ENCODE measurements at places on chromosomes 11 and 22. TPM values are rescaled to one million over a fixed set of nuclear protein-coding genes. Genes with fewer than 3 reads are reported as not detected.
A peak's percentile ranks its signal among the peaks of the same experiment; 100 is the strongest.

Gene KCNJ1
- 0.50 TPM for polyA plus RNA-seq

Gene SLC16A8
- 7.9 TPM for polyA plus RNA-seq

GRCh38 chr11:72188267-72188666 is 3.7 kb upstream of the FOLR1 start:
- H3K27me3 ChIP-seq = no peaks in the 10 kb centered on the region
- H3K27ac ChIP-seq = no peak overlapping the region
- no peaks in the 10 kb centered on the region for H3K36me3 ChIP-seq
- no peak overlapping the region for H3K4me3 ChIP-seq
- DNase-seq = no peak

Gene CCDC83
- not detected for polyA plus RNA-seq

- no peaks in the 10 kb centered on the region for H3K27me3 ChIP-seq
- DNase-seq = no peak
- no peaks in the 10 kb centered on the region for H3K36me3 ChIP-seq
- peaks cover 7% of the 10 kb centered on the region for H3K4me1 ChIP-seq
- H3K4me3 ChIP-seq = no peak overlapping the region
- H3K27ac ChIP-seq = no peak overlapping the region
Measured at GRCh38 chr22:43393132-43393843, 18.5 kb upstream of the MPPED1 start.

GRCh38 chr11:3859373-3859881 is 4.0 kb downstream of the STIM1 start:
- no peak overlapping the region for H3K4me3 ChIP-seq
- peaks cover 25% of the 10 kb centered on the region for H3K4me1 ChIP-seq
- no peaks in the 10 kb centered on the region for H3K27me3 ChIP-seq
- no peak for DNase-seq

Gene DKK3
- 450 TPM for polyA plus RNA-seq

Gene HBG2
- polyA plus RNA-seq = 2,582 TPM

DNA sequence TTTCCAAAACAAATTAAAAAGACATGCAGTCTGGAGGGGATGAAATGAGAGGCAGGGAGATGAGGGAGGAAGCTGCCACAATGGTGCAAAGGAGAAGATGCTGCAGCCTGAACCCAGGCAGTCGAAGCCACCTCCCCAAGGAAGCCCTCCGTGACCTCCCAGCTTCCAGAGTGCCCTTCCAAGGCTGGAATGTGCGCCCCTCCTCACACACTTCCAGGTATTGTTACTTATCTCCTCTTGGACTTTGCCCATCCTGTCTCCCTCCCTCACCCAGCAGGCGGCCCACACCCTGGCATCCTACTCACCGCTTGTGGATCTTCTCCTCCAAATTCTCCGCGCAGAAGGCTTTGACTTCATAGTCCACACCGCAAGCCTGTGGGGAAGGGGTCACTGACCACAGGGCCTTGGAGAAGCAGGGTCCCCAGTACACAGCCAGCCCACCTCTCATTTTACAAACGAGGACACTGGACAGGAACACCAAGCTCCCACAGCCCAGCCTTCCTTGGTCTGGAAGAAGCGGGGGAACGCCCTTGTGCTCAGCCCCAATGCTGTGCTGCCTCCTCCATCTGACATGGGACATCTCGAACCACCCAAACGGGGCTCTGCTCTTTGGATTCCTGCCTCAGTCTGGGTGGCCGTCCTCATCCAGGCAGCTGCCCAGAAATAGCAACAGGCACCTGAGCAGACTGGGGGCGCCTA is 40.3 kb downstream of the TPBGL start:
- H3K4me1 ChIP-seq = peaks cover 9% of the 10 kb centered on the region
- no peak overlapping the region for H3K4me3 ChIP-seq
- no peaks in the 10 kb centered on the region for H3K27me3 ChIP-seq
- H3K36me3 ChIP-seq = peaks cover 54% of the 10 kb centered on the region

GRCh38 chr11:66015454-66015881 is 3.7 kb downstream of the CST6 start:
- H3K27me3 ChIP-seq = peaks cover 28% of the 10 kb centered on the region
- H3K27ac ChIP-seq = no peak overlapping the region
- H3K4me1 ChIP-seq = no peaks in the 10 kb centered on the region

DNA sequence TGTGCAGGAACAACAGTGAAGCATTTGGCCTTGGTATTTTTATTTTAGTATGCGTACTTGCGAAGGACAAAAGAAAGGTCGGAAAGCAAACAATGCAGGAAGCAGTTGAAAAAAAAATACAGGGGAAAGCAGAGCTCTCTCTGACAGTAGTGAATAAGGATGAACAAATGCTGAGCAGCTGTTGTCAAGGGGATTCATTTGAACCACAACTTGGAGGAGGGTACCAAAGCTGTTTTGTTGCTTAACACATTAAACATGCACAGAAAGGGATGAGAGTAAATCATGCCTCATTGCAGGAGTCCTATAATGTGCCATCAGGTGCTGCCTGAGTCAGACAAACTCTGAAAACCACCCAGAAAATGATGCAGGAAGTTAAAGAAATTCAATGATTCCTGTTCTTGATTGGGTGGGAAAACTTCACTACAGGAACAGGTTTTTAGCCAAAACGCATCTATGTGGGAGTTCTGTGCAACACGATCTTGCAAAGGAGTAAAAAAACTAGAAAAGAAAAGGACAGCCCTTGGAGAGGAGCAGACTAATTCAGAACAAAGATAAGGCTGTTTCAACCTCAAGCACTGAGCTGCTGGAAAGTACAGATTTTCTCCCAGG is 2113.5 kb downstream of the LRRC4C start:
- no peak overlapping the region for H3K4me3 ChIP-seq
- no peak overlapping the region for H3K27ac ChIP-seq
- no peaks in the 10 kb centered on the region for H3K27me3 ChIP-seq
- H3K36me3 ChIP-seq = no peaks in the 10 kb centered on the region
- DNase-seq = peak; percentile 42

DNA sequence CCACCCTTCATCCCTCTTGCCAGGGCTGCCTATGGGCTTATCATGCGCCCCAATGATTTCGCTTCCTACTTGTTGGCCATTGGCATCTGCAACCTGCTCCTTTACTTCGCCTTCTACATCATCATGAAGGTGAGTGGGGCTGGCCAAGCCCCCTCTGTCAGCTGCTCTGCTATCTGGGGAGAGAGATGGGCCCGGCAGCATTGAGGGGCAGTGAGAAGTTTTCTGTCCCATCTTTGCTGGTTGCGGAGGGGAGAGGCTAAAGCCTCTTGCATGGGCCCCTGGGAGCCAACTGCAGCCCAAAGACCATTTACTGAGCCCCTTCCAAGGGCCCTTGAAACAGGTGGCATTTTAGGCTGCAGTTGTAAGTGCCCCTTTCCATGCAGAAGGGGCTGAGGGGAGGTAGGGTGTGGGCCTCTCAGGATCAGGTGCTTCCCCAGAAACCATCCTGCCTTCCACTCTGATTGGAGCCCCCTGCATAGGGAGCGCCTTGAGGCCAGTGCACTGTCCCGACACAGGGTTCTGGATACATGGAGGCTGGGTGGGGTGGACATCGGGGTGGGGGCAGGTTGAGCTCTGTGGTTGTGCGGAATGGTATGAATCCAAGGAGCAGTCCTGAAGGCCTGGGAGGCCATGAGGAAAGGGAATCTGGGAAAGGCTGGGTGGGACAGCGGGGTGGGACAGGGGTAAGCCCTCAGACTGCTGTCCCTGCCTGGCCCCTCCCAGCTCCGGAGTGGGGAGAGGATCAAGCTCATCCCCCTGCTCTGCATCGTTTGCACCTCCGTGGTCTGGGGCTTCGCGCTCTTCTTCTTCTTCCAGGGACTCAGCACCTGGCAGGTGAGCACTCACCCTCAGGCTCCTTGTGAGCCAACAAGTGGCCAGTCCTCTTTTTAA is 5.8 kb upstream of the TAGLN start:
- H3K4me3 ChIP-seq = no peak overlapping the region
- peaks cover 94% of the 10 kb centered on the region for H3K36me3 ChIP-seq
- no peak overlapping the region for H3K27ac ChIP-seq
- DNase-seq = no peak
- no peaks in the 10 kb centered on the region for H3K27me3 ChIP-seq
- peaks cover 2% of the 10 kb centered on the region for H3K4me1 ChIP-seq

Gene CHRM1
- 3.1 TPM for polyA plus RNA-seq

DNA sequence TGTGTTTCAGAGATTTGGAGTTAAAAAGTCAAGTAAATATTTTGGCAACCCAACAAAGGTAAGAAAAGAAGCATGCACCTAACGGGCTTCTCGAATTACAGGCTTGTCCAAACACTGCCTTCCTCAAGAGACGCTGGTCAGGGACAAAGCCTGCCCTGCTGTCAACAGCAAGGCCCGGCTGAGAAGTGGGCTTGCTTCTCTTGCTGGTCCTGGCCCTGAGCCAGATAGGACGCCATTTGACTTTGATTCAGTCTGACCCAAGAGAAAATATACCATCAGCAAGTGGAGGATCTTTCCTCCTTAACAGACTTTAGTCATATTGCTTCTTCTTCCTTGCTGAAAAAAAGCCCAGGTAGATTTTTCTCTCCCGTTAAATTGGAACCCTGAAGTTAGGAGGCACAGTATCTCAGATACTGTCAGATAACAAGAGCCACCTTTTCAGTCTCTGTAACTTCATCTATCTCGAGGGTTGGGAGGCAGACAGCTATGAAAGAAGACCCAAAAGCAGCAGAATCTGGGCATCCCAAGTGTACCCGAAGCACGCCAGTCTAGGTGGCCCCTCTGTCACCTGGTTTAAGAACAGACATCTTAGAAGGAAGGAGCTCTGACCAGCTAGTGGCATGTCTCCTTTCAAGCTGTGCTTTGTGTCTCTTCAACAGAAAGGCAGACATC is 57.5 kb downstream of the C22orf31 start:
- peak; percentile 33 for DNase-seq
- peak overlapping the region; percentile 74 for H3K27ac ChIP-seq
- no peaks in the 10 kb centered on the region for H3K27me3 ChIP-seq
- no peaks in the 10 kb centered on the region for H3K36me3 ChIP-seq

- no peak overlapping the region for H3K4me3 ChIP-seq
- H3K36me3 ChIP-seq = no peaks in the 10 kb centered on the region
- no peak for DNase-seq
- no peaks in the 10 kb centered on the region for H3K27me3 ChIP-seq
- H3K27ac ChIP-seq = no peak overlapping the region
Measured at GRCh38 chr11:105861225-105861624, 160.8 kb downstream of the MSANTD4 start.

- H3K4me1 ChIP-seq = peaks cover 45% of the 10 kb centered on the region
- peak; percentile 73 for DNase-seq
- no peaks in the 10 kb centered on the region for H3K27me3 ChIP-seq
- no peak overlapping the region for H3K4me3 ChIP-seq
Measured at GRCh38 chr22:49209452-49210195, 618.0 kb downstream of the BRD1 start.

Gene ANKK1
- polyA plus RNA-seq = 0.27 TPM

Gene PRODH
- 57.6 TPM for polyA plus RNA-seq

- no peaks in the 10 kb centered on the region for H3K4me1 ChIP-seq
- H3K36me3 ChIP-seq = no peaks in the 10 kb centered on the region
- H3K27ac ChIP-seq = no peak overlapping the region
- H3K27me3 ChIP-seq = no peaks in the 10 kb centered on the region
Measured at GRCh38 chr11:101477926-101478325, 105.9 kb downstream of the TRPC6 start.

DNA sequence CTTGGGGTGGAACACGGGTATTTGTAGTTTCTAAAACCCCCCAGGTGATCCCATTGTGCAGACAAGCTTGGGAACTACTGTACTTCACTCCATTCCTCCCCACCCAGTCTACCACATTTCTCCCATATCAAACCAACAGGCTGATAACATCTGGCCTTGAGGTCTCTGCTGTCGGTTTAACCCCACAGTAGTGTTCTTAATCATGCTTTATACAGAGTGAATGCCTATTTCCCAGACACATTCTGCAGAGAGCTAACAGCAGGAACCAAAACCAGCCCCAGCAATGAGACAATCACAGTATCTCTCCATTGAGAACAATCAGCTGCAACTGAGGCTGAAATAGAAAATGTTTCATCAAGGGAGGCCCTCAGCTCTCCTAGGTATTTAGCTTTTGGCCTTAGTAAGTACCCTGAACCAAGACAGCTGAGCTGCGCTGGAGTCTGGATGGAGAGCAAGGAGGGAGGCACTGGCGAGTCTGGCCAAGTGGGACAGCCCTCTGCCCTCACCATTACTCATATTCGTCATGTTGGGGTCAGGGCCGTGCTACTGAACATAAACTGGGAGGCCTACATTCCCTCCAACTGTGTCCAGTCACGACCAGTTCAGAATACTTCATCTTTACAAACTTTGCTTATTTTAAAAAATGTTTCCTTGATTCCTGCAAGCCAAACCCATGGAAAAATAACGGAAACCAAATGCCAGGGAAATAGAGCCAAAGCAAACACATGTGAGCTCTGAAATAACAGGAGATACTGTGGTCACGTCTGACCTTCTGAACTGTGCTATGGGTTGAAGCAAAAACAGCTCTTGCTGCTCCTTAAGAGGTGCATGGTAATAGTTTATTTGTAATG is 81.0 kb downstream of the CCDC34 start:
- no peak for DNase-seq
- peak overlapping the region; percentile 47 for H3K27ac ChIP-seq
- H3K27me3 ChIP-seq = no peaks in the 10 kb centered on the region

DNA sequence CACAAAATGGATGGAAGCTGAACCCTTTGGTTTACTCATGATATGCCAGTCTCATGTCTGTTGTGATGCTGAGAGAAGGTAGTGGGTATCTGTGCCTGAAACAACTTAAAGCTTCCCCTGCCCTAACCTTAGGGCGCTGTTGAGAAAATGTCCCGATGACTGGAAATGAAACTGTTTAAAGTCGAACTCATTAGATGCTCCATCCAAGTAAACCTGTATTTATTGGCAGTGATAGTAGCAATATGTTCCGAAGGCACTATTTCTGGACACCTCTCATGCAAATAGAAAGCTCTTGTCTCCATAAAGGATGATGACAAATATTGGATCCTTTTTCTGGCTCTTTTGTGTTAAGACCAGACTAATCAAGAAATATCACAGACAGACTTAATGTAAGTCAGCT is 86.2 kb downstream of the GRAMD1B start:
- H3K27ac ChIP-seq = no peak overlapping the region
- H3K4me1 ChIP-seq = peaks cover 34% of the 10 kb centered on the region
- no peaks in the 10 kb centered on the region for H3K36me3 ChIP-seq
- DNase-seq = no peak
- no peaks in the 10 kb centered on the region for H3K27me3 ChIP-seq

- no peak overlapping the region for H3K4me3 ChIP-seq
- H3K27me3 ChIP-seq = no peaks in the 10 kb centered on the region
- DNase-seq = no peak
- H3K4me1 ChIP-seq = peaks cover 10% of the 10 kb centered on the region
- H3K27ac ChIP-seq = no peak overlapping the region
Measured at GRCh38 chr22:42586381-42586780, 28.3 kb downstream of the POLDIP3 start.

Gene FAM111B
- polyA plus RNA-seq = 5.7 TPM

Gene MADD
- 130 TPM for polyA plus RNA-seq

DNA sequence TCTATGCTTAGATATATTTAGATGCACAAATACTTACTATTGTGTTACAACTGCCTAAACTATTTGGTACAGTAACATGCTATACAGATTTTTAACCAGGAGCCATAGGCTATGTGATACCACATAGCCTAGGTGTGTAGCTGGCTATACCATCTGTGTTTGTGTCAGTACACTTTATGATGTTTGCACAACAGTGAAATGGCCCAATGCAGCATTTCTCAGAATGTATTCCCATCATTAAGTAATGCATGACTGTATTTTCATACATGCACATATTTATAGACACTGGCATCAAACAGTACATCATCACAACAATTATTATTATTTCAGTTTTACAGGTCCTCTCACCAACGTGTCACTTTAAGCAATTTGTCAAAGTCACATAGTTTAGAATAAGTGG is 979.5 kb upstream of the TENM4 start:
- H3K4me1 ChIP-seq = no peaks in the 10 kb centered on the region
- no peaks in the 10 kb centered on the region for H3K27me3 ChIP-seq
- no peaks in the 10 kb centered on the region for H3K36me3 ChIP-seq
- no peak overlapping the region for H3K4me3 ChIP-seq
- DNase-seq = no peak

Gene KCNJ4
- polyA plus RNA-seq = 1.2 TPM

GRCh38 chr22:30685178-30685577 is 9.5 kb upstream of the OSBP2 start:
- H3K36me3 ChIP-seq = no peaks in the 10 kb centered on the region
- H3K4me1 ChIP-seq = peaks cover 7% of the 10 kb centered on the region
- no peak overlapping the region for H3K27ac ChIP-seq
- no peak for DNase-seq

Measured in spinal cord (tissue), 10 donors.